ENCODE measurements at places on chromosomes 5 and 9. TPM values are rescaled to one million over a fixed set of nuclear protein-coding genes. Genes with fewer than 3 reads are reported as not detected.

- no peak overlapping the region for H3K4me3 ChIP-seq
- no peaks in the 10 kb centered on the region for H3K4me1 ChIP-seq
- DNase-seq = no peak
- H3K27ac ChIP-seq = no peak overlapping the region
Observed at GRCh38 chr9:105706156-105706555, 11.8 kb downstream of the TMEM38B start.

DNA sequence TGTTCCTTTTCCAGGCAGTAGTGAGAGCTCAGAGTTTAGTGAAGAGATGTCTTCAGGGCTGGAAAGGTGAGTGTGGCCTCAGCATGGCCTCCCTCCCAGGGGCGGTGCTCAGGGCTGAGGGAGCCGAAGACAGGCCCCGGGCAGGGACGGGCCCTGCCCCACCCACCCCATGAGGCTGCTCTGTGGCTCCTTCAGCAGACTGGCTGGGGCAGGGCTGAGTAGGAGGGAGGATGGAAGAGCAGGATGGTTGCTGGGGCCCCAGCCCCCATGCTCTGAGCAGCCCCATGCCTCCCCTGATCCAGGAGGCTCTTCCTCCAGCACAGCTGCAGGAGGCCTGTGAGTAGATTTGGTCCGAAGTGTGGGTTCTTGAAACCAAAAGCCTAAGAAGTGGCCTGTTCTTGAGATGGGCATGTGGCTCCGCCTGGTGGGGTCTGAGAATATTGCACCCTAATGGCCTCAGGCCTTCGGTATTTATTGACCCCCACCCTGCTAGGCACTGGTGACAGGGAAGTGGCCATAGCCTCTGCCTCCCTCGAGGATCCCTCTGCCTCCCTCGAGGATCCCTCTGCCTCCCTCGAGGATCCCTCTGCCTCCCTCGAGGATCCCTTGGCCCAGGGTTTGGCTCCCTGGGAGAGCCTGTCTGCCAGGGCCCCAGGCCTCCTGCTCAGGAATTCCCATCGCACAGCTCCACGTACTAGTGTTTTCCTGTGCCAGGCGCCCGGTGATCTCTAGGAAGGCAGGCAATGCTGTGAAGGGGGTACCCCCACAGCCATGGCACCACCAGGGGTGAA lies 65.4 kb upstream of the GARNL3 start:
- peak; percentile 58 for DNase-seq
- H3K36me3 ChIP-seq = no peaks in the 10 kb centered on the region
- H3K27ac ChIP-seq = no peak overlapping the region
- H3K27me3 ChIP-seq = no peaks in the 10 kb centered on the region

GRCh38 chr9:100573655-100574260 lies 4.1 kb upstream of the CAVIN4 start:
- no peak for DNase-seq
- H3K27ac ChIP-seq = no peak overlapping the region
- H3K4me1 ChIP-seq = no peaks in the 10 kb centered on the region

SLC6A7 gene
- not detected for total RNA-seq

PLPP7 gene
- total RNA-seq = 3.3 TPM
